ENCODE measurements at places on chromosomes 1 and 21. TPM values are rescaled to one million over a fixed set of nuclear protein-coding genes. Genes with fewer than 3 reads are reported as not detected.
A peak's percentile ranks its signal among the peaks of the same experiment; 100 is the strongest.

DNA sequence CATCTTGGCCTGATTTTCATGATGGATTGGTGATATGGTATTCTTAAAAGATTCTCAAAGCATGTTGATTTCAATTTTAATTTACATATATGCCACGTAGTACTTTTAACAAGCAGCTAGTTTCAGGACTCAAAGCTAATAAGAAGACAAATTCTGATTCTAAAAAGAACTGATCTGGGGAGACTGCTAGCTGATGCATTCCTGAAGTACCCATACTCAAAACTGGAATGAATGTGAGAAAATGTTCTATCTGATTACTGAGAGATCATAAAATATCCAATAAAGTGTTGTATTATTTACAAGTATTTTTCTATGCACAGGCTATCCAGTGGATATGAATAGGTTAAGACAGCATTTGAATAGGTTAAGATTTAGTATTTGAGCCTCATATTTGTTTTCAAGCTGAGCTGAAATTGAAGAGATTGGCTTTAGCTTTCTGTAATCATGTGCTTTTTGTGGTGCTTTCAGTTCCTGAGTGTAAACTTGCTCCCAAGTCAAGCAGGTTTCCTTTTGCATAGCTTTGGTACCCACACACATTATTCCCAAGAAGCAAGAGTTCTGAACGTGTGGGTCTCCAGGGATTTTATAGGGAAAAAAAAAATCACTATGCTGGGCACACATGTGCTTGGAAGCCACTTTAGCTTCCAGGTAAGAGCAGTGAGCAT, 114.1 kb downstream of the VPS13D start:
- H3K27me3 ChIP-seq: no peaks in the 10 kb centered on the region
- DNase-seq: no peak
- H3K36me3 ChIP-seq: peaks cover 54% of the 10 kb centered on the region
- no peak overlapping the region for H3K27ac ChIP-seq
- H3K4me1 ChIP-seq: peaks cover 43% of the 10 kb centered on the region
- H3K4me3 ChIP-seq: no peak overlapping the region

DNA sequence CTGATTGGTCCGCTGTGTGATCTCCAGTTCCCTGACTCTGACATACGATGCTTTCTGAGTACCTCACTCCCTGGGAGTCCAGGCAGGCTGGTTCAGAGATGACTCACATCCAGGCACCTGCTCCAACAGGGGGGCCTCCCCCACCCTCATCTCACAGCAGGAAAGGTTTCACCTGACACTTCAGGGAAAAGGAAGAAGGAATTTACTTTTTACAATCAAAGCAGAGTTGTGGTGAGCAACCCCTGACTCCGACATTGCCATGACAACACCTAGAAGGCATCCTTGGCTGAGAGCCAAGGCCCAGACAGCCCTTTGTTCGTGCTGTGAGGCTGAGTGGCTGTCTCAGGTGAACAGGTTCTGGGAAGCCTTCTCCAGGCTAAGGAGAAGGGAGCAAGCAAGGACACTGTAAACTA, 164.6 kb upstream of the GJB5 start:
- H3K4me1 ChIP-seq: no peaks in the 10 kb centered on the region
- no peak overlapping the region for H3K4me3 ChIP-seq
- DNase-seq: peak; percentile 43
- no peaks in the 10 kb centered on the region for H3K27me3 ChIP-seq

B3GALT5 gene
- polyA plus RNA-seq: 0.35 TPM

DNA sequence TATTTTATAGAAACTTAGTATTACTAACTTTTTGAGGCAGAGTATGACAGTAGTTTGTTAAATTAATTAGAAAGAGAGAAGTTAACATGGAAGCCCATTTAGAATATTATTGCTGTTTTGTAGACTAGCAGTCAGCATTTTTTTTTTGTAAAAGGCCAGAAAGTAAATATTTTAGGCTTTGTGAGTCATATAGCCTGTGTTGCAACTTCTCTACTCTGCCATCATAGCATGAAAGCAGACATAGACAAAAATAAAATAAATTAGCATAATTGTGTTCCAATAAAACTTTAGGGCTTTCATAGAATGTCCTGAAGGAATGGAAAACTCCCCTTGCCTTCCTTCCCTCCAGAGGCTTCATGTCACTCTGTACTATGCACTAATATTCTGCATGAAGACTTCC, 12.3 kb upstream of the RGS4 start:
- no peak for DNase-seq
- no peak overlapping the region for H3K4me3 ChIP-seq
- no peaks in the 10 kb centered on the region for H3K36me3 ChIP-seq
- no peak overlapping the region for H3K27ac ChIP-seq
- peaks cover 6% of the 10 kb centered on the region for H3K4me1 ChIP-seq
- no peaks in the 10 kb centered on the region for H3K27me3 ChIP-seq

GRCh38 chr1:231188072-231188471, 26.2 kb downstream of the TRIM67 start:
- no peak overlapping the region for H3K4me3 ChIP-seq
- H3K27ac ChIP-seq: no peak overlapping the region
- H3K4me1 ChIP-seq: no peaks in the 10 kb centered on the region
- no peaks in the 10 kb centered on the region for H3K36me3 ChIP-seq

DNA sequence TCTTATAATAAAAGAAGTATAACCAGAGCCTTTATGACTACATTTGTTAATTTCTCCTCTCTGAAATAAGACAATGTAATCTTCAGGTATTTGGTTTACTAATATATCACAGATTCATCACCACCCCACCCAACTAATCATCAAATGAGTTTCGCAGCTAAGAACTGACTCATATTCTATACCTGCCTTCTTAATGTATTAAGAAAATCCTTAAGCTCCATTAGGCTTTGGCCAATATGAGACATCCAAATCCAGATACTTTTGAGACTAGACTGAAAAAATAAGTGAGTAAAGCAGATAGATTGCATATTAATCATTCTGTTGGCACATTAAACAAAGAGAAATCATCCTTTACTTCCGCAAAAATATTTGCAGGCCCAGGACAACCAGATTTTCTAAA, 18.7 kb upstream of the FMO2 start:
- DNase-seq: no peak
- H3K27ac ChIP-seq: no peak overlapping the region
- H3K4me3 ChIP-seq: no peak overlapping the region
- no peaks in the 10 kb centered on the region for H3K36me3 ChIP-seq

DNA sequence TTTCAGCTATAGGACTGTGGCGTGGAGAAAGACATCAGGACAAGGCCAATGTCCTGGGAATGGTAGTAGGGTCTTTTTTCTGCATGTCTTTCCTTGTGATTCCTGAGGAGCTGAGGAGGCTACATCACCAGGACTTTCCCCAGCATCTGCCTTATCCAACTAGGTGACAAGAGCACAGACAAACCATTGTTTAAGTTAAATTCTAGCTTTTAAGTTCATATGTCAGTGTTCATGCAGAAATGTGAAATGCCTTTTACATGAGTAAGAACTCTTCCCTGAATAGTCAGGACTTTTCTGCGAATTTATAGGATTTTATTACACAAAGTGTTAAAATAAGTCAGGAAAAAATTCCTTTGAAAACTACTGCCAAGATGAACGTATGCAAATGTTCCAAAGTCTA, 154.2 kb downstream of the PTGER3 start:
- no peaks in the 10 kb centered on the region for H3K27me3 ChIP-seq
- DNase-seq: no peak
- no peak overlapping the region for H3K4me3 ChIP-seq
- H3K4me1 ChIP-seq: no peaks in the 10 kb centered on the region
- H3K27ac ChIP-seq: no peak overlapping the region

GRCh38 chr21:43270800-43271301, 102.0 kb downstream of the CRYAA start:
- no peak overlapping the region for H3K4me3 ChIP-seq
- no peaks in the 10 kb centered on the region for H3K36me3 ChIP-seq
- peak overlapping the region; percentile 96 for H3K27ac ChIP-seq
- no peaks in the 10 kb centered on the region for H3K27me3 ChIP-seq

DNA sequence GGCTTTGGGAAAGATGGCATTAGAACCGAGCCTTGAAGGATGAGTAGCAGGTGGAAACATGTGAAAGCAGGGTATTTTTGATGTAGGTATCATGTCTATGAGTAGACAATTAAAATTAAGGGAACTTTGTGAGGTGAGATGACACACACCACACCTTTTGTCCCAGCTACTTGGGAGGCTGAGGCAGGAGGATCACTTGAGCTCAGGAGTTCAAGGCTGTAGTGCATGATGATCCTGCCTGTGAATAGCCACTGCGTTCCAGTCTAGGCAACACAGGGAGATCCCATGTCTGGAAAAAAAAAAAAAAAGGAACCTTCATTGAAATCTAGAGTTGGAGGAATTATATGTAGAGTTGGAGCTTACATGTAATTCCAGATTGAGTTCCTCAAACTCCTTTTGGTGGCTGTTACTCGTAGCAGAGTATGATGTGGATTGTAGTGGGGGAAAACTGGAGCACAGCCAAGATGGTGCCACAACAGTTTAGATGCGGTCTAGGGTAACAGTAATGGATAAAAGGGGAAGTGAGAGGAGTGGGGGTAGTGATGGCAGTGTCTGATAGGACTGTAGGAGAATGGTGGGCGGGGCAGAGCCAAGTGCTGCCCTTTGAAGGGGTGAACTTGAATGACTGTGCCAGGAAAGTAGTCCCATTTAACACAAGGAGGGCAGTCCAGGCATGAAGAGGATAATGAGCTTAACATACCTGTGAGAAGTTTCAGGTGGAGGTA, 17.4 kb downstream of the AK4 start:
- DNase-seq: no peak
- no peaks in the 10 kb centered on the region for H3K36me3 ChIP-seq
- no peak overlapping the region for H3K27ac ChIP-seq
- H3K4me1 ChIP-seq: no peaks in the 10 kb centered on the region

- H3K4me3 ChIP-seq: no peak overlapping the region
- no peak for DNase-seq
- H3K36me3 ChIP-seq: peaks cover 33% of the 10 kb centered on the region
Measured at GRCh38 chr1:211951856-211952255, 83.5 kb downstream of the INTS7 start.

GJA4 gene
- polyA plus RNA-seq: not detected

AGRN gene
- 31.6 TPM for polyA plus RNA-seq

GRCh38 chr1:32702599-32703478, at the start of gene SYNC:
Gene SYNC, minus strand, starts transcription at chr1:32702770. Its CDS starts 110 bp downstream, at chr1:32702660.
- peak; percentile 86 for DNase-seq
- H3K36me3 ChIP-seq: no peaks in the 10 kb centered on the region
- H3K27ac ChIP-seq: peak within 1 kb of the TSS; percentile 92
- H3K27me3 ChIP-seq: no peaks in the 10 kb centered on the region
- H3K4me3 ChIP-seq: peak within 1 kb of the TSS; percentile 81

- no peaks in the 10 kb centered on the region for H3K27me3 ChIP-seq
- no peaks in the 10 kb centered on the region for H3K4me1 ChIP-seq
- H3K27ac ChIP-seq: no peak overlapping the region
- H3K4me3 ChIP-seq: no peak overlapping the region
- no peaks in the 10 kb centered on the region for H3K36me3 ChIP-seq
Measured at GRCh38 chr1:72670902-72671301, 388.6 kb upstream of the NEGR1 start.

NGF gene
- polyA plus RNA-seq: 75.8 TPM

- no peak for DNase-seq
- H3K27ac ChIP-seq: no peak overlapping the region
- H3K4me1 ChIP-seq: peaks cover 12% of the 10 kb centered on the region
- no peaks in the 10 kb centered on the region for H3K27me3 ChIP-seq
- no peaks in the 10 kb centered on the region for H3K36me3 ChIP-seq
Measured at GRCh38 chr1:219276049-219276738, 102.5 kb downstream of the LYPLAL1 start.

- no peak for DNase-seq
- H3K4me1 ChIP-seq: no peaks in the 10 kb centered on the region
- no peak overlapping the region for H3K27ac ChIP-seq
- no peaks in the 10 kb centered on the region for H3K36me3 ChIP-seq
Measured at GRCh38 chr1:171919891-171920887, 78.9 kb downstream of the DNM3 start.

DNA sequence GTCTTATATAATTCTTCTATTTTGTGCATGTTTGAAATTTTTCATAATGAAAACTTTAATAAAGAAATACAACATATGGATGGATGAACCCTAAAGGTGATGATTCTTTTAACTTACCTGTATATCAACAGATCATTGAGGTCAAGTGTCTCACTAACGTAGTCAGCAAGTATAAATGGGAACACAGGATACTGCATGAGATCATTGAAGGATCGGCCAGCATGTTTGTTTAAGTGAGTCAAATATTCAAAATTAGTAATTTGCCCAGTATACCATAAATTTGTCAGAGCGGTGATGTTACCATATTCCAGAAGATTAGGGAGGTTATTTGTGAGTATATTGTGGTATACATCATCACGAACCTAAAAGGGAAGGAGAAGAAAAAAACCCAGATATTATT, 71.0 kb upstream of the GNG4 start:
- H3K4me1 ChIP-seq: no peaks in the 10 kb centered on the region
- H3K4me3 ChIP-seq: no peak overlapping the region
- no peaks in the 10 kb centered on the region for H3K27me3 ChIP-seq
- no peak for DNase-seq
- no peak overlapping the region for H3K27ac ChIP-seq
- H3K36me3 ChIP-seq: peaks cover 25% of the 10 kb centered on the region

DNA sequence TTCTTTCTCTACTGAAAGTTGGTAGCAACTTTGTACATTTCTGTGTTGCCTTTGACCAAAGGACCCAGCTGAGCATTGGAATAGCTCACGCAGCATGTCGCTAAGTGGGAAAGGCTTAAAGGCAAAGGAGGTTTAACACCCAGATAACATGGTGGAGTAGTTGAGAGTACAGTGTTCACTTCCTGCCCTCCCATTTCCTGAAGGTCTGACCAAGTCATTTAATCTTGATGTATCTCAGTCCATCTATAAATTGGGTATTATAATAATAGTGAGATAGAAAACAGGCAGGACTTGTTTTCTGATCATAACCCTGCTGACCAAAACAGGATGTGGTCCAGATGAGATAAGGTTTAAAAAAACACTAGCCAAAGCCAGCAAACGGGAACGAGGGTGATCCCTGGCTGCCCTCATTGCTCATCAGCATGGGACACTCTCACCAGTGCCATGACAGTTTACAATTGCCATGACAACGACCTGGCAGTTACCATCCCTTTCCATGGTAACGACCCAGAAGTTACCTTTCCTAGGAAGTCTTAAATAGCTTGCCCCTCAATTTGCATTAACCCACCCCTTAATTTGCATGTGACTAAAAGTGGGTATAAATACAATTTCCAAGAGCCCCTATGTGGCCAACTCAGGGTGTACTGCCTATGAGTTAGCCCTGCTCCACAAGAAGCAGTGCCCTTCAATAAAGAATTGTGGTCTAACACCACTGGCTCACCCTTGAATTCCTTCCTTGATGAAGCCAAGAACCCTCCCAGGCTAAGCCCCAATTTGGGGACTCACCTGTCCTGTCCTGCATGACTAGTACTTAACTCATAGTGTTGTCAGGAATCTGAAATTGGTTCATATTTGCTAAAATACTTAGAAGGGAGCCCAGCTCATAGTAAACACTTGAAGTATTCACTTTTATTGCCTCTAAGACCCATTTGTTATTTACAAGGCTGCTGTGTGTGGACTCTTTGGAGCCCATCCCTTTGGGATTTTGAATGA, 28.4 kb upstream of the FHAD1 start:
- H3K27me3 ChIP-seq: no peaks in the 10 kb centered on the region
- peak; percentile 57 for DNase-seq
- H3K4me3 ChIP-seq: no peak overlapping the region
- H3K4me1 ChIP-seq: peaks cover 28% of the 10 kb centered on the region
- H3K36me3 ChIP-seq: no peaks in the 10 kb centered on the region

BCAR3 gene
- 49.2 TPM for polyA plus RNA-seq

All from SK-N-SH (cell line).